ENCODE measurements at places on chromosomes 2 and 18.

- no peak for DNase-seq
These were observed 120.3 kb downstream of the PLA2R1 start for GRCh38 chr2:159942146-159942545.

DNA sequence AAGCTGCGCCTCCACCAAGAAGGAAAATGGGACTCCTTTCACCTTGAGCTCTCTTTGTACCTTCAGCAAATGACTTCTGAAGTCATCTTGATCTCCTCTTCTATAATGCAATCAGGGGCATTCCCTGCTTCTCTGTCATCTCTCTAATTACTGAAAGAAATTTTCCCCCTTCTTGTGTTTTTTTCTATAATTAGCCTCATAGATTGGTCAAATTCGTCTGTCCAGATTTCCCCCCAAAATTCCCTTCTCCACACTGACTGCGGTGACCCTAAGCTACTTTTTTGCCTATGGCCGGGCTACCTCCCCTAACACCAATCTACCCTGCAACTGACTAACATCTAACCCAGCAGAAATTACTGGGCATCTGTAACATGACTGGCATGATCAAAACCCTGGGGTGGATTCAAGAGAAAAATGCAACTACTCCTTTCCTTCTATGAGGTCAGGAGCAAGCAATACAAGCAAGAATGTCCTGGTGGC lies 168.6 kb downstream of the BCL2 start:
- no peak for DNase-seq

GRCh38 chr2:125397535-125398251 lies 1258.3 kb upstream of the GYPC start:
- no peak for DNase-seq

GRCh38 chr2:111919365-111919764 lies 21.0 kb downstream of the MERTK start:
- DNase-seq, result peak; percentile 12

GRCh38 chr2:234805836-234806235 lies 146.0 kb upstream of the SH3BP4 start:
- DNase-seq, result no peak

DNA sequence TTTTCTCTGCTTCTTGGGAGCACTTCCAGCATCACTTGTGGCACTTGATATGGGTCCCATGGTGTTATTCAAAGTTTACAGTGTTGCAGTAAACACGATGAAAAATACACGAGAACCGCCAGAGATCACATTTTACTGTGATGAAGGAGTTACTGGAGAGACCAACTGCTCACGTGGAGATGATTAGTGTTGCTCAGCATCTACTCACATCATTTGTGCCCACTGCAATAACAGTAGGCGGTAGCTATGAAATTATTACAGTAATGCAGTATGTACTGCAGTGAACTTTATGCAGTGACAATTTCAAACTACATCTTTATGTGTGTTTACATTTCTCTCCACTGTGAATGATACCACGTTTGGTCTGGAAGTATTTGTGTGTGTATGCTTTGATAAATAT lies 93.5 kb downstream of the SLC4A3 start:
- no peak for DNase-seq

DNA sequence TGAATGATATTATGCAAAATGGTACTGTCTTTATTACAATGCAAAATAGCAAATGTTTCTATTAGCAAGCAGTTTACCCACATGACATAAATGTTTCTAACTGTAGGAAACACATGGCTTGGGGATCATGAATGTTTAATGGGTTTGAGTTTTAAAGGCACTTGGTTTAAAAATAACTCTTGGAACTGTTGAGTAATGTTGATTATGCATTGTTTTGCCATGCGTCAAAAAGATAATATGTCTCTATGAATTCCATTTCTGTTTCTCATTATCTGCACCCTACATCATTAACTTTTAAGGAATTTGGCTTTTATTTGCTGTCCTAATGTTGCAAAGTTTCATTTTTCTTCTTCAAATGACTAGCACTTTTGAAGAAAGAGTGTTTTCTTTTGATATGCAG lies 1355.5 kb downstream of the SUCLG1 start:
- DNase-seq, result no peak

GRCh38 chr18:44895176-44895798 lies 214.6 kb downstream of the SETBP1 start:
- no peak for DNase-seq

DNA sequence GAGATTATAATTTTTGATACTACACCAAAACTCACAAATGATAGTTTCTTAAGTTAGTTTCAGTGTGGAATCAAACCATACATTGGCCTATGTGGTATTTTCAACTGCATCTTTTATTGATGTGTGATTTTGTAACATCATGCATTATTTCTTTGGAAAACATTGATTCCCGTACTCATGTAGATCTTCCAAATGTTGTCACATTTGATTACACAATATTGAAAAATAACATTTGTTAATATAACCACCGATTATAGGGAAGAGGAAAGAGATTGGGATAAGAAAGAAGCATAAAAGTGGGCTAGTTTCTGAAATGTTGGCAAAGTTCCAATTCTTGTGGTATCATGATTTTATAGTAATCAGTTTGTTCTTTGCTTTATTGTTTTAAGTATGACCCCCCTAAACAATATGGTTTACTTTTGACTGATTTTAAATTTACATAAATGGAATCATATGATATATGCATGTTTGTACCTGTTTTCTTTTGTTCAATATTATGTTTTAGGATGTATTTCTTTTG lies 117.2 kb upstream of the OTX1 start:
- DNase-seq, result no peak

GRCh38 chr18:61637905-61638595 lies 254.8 kb downstream of the RNF152 start:
- no peak for DNase-seq

GRCh38 chr2:231370749-231371429 lies 24.6 kb upstream of the B3GNT7 start:
- no peak for DNase-seq

DNA sequence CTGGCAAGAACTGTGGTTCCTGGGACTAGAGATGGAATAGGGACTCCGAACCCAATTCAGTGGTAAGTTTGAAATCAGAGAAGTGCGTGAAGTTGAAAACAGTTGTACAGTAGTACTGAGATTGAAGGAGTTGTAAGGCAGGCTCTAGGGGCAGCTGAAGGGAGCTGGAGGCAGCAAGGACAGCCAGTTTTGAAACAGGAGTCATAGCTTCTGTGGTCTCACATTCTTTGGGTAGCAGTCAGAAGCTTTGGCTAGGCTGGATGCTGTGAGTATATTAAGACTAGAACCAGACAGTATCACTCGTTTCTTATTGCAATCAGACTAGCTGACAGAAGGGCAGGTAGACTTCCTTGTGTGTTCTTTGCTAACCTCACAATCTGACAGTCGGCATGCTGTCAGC lies 64.5 kb upstream of the ADAM23 start:
- DNase-seq, result no peak

GRCh38 chr2:197261808-197262226 lies 48.8 kb downstream of the ANKRD44 start:
- no peak for DNase-seq

- DNase-seq, result no peak
These were observed 172.0 kb downstream of the MC4R start for GRCh38 chr18:60200558-60200957.

DNA sequence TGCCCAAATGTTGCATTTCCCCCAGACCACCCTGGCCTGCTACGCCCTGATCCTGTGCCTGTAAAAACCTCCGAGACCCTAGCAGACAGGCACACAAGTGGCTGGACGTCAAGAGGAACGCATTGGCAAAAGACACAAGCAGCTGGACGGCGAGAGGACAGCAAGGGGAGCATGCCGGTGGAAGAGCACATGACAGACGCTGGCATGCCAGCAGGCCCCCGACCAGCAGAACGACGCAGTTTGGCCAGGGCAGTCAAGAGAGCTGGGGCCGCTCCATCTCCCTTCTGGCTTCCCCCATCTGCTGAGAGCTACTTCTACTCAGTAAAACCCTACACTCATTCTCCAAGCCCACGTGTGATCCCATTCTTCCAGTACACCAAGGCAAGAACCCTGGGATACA lies 42.1 kb downstream of the SAP130 start:
- no peak for DNase-seq

- DNase-seq, result no peak
These were observed 49.1 kb upstream of the CABYR start for GRCh38 chr18:24089515-24090337.

DNA sequence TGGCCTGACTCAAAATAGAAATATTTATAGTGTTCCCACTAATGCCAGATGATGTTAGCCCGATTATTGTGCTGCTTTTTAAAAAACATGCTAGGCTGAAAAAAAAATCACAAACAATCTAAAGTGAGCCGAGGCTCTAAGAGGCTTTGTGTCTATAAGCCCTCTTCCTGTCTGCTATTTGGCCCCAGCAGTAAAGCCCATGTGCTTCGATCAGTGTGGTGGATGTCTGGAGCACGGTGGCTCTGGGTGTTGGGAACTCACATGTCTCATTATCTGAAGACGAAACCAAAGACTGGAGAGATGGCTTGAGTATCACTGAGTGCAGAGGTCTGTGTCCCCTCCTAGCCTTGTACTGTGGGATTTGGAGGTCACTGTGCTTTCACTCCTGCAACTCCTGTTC lies 55.1 kb downstream of the INO80C start:
- DNase-seq, result no peak

GRCh38 chr2:131040661-131041401 lies 52.4 kb downstream of the FAM168B start:
- DNase-seq, result no peak

GRCh38 chr2:15711126-15711860 lies 119.6 kb downstream of the DDX1 start:
- DNase-seq, result no peak

DNA sequence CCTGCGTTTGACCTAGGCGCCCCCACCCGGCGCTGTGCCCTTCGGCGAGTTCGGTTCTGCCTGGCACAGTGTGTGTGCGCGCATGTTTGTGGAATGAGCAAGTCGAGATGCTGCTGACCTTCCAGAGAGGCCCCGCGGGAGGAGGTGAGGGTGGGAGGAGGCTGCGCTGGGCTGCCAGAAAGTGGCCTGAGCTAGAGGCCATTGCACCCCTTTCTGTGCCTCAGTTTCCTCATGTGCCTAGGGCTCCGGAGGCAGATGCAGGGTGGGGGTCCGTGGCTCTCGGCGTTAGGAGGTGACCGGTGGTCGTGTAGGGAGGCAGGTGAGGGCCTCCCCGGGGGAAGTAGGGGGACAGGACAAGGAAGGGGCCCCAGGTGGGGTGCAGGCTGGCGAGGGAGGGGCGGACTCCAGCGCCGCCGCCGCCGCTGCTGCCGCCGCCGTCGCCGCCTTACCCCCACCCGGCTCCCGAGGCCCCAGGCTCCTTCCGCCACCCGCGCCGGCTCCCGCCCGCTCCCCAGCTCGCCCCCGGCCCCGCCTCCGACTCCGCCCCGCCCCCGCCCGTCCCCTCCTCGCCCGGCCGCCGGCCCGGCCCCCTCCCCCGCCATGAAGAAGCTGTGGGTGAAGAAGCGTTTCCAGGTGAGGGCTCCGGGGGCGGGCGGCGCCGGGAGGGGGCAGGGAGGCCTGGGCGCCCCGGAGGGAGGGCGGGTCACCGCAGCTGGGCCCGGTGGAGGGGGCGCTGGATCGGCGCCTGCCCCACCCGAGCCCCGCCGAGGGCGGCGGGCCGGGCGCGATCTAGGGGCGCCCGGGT lies 7.0 kb downstream of the SPEG start:
- no peak for DNase-seq

DNA sequence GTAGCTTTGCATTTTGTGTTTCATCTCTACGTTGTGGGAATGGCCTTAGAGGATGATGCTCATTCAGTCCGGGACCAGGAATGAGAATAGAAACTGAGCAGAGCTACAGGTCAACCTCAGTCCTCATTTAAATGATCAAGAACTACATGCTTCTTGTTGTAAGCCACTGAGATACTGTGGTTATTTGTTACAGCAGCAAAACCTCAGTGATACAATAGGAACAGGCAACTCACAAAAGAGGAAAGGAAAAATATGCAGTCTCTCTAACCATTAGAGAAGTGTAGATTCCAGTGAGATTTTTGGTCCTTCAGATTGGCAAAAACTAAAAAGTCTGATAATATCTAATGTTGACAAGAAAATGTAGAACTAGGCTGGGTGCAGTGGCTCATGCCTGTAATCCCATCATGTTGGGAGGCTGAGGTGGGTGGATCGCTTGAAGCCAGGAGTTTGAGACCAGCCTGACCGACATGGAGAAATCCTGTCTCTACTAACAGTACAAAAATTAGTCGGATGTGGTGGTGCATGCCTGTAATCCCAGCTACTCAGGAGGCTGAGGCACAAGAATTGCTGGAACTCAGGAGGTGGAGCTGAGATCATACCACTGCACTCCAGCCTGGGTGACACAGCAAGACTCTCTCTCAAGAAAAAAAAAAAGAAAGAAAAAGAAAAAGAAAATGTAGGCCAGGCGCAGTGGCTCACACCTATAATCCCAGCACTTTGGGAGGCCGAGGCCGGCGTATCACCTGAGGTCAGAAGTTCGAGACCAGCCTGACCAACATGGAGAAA lies 13.3 kb downstream of the CHCHD5 start:
- DNase-seq, result no peak

DNA sequence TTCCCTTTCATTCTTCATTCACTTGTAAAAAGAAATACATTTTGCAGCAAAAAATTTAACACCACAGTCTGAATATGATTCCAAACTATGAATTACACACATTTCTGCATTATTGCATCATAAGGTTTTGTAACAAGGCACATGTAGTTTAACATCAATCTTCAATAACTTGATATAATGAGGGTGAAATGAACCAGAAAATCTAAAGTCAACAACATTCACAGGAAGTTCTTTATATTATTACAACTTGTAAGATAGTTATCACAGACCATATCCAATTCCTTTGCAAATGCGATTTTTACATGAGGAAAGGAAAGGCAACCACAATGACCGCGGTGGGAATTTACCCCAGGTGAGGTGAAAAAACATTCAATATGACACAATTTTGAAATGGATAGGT lies 213.3 kb downstream of the NAPG start:
- no peak for DNase-seq

- DNase-seq, result no peak
These were observed 144.4 kb downstream of the MBP start for GRCh38 chr18:76988031-76988826.

- no peak for DNase-seq
These were observed 3.1 kb downstream of the SLC5A7 start for GRCh38 chr2:107989445-107989844.

- DNase-seq, result no peak
These were observed 21.7 kb downstream of the ZDBF2 start for GRCh38 chr2:206296128-206296527.

- DNase-seq, result no peak
These were observed 179.5 kb downstream of the PHLPP1 start for GRCh38 chr18:62894681-62895390.

DNA sequence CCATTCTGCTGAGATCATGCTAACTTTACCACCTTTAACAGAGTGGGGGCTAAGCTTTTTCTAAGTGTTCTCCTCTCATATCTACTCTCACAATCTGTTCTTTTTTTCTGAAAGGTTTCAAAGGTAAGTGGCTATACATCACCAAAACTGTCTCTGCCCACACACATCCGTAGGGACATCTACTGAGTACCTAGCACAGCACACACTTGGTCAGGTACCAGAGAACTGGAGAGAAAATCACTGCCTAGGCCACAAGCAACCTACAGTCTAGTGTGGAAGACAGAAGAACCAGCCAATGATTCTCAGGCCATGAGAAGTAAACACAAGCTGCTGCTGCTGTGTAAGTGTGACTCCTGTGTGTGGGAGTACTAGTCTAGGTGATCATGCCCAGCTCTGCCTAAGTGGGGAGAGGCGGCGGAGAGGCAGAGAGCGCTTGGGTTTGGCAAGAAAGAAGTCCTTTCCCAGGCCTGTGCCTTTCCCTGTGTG lies 176.1 kb upstream of the ZFP36L2 start:
- no peak for DNase-seq
